Cardiac muscle cell (in vitro differentiated cells and primary cell): ENCODE measurements at places on chromosomes 5 and 9.
A peak's percentile ranks its signal among the peaks of the same experiment; 100 is the strongest.

DNA sequence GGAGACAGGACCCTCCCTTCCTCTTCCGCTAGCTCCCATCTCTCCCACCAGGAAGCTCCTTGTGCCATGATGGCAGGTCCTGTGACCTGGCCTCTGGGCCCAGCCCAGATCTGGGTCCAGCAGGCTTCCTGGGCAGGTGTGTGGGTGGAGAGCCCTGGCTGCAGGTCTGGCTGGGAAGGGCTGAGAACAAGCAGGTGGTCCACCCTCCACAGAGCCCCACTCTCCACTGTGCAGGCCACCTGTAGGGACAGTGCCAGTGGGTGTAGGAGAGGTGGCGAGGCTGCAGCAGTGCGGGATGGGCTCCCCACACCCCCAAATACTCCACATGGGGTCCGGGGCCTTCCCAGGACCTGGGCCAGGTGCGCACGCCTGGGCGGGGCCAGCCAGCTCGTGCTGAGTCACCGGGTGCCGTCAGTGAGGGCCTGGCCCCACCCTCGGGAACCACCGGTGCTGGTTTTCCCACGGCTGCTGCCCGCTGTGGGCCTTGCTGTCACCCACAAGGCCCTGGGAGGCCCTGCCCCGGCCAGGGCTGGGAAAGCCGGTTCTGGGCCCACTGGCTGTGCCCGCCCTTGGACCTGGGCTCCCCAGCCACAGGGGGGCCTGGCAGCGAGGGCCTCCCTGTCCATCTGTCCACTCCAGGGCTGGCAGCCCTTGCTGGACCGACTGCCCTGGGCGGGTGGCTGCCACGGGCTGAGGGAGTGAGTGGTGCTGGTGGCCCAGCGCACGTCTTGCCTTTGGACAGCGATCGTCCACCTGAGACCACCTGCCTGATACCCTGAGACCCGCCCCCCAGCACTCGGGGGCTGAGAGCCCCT lies 9.3 kb upstream of the NRARP start:
- no peak overlapping the region for H3K4me3 ChIP-seq
- no peaks in the 10 kb centered on the region for H3K27me3 ChIP-seq
- DNase-seq: no peak
- peaks cover 21% of the 10 kb centered on the region for H3K4me1 ChIP-seq

DNA sequence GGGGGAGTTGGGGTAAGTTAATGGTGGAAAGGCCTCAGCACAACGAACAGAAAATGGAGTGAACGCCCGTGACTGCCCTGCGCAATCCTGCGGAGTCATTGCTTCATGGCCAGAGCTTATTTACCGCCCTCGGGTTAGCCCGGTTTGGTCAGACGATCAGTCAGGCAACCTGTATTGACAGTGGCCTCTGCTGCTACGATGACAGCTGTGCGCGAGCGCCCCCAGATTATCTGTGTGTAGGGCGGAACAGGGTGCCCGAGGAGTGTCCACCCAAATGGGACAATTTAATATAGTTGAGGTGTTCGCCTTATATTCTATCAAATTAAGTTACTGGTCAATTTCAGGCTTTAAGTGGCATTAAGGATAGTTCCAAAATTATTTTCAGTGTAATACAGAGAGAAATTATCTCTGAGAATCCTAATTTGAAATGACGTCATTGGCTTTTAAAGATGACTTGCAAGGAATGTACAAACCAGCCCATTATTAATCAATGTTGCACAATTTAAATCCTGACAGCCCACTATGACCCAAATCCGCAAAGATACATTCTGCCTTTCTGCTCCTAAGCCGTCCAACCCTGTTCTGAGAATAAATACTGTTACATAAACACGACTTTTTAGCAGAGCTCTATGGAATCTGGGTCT lies 879 bp upstream of the UBQLN1 start:
- H3K4me3 ChIP-seq: peak overlapping the region; percentile 92
- no peaks in the 10 kb centered on the region for H3K4me1 ChIP-seq
- DNase-seq: peak; percentile 65
- H3K36me3 ChIP-seq: no peaks in the 10 kb centered on the region

DNA sequence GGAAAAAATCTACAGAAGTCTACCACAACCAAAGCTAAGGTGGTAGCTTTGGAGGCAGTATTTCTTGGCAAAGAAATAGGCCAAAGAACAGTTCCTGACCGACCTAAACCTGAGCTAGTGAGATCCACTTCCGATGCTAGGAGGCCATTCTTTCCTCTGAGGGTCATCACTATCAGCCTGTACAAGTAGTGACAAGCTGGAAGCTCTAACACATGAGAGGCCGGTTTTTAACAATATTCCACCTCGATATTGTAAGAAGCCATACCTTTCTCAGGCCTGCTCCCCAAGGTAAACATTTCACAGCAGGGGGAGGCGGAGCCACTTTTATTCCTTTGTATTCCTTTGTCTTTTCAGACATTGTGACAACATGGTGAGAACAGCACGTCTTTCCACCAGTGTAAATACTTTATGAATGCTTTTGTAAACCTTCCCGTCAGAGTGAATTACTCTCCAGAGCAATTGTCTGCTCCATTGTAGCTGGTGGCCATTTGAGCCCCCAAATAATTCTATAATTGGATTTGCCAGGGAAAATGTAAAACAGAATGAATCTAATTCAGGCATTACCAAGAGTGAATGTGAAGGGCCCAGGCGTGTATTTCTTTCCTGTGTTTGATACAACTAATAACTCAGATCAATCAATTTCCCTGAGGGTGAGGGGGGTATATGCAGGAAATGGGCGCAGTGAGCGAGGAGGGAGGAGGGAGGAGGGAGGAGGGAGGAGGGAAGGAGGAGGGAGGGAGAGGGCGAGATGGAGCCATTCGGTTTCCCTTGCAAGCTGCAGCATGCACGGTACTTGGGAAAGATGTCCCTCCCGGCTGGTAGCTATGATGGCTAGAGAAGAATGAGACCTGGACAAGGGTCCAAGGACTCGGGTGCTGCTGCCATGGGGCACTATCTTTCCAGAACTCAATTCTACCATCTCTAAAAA lies 166.6 kb downstream of the CDK5RAP2 start:
- H3K36me3 ChIP-seq: peaks cover 5% of the 10 kb centered on the region
- no peaks in the 10 kb centered on the region for H3K4me1 ChIP-seq
- H3K4me3 ChIP-seq: no peak overlapping the region
- no peaks in the 10 kb centered on the region for H3K27me3 ChIP-seq

DNA sequence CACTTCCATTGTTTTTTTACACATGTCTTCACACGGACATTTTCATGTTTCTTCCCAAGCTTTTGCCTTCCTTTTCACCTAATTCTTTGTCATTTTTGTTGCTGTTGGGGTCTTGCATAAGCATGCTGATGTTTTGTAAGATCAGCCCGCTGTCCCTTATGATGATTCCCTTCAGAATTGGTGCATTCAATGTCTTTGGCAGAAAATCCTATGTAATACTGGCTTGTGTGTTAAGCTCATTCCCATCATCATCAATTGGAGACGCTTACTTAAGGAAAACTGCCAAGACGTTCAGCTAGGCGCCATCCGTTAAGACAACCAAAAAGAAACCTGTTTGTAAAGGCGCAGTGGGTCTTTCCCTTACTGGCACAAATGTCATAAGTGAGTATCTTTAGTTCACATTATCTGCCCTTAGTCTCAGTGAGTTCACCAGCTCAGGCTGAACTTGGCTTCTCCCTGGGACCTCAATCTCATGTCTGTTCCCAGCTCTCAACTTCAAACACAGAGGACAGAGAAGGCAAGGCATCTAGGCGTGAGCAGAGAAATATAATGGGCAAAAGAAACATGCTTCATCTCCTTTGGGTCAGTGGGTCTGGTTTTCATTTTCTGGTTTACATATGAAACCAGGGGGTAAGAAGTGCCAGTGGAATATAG lies 97.9 kb downstream of the EFNA5 start:
- no peak overlapping the region for H3K27ac ChIP-seq
- H3K27me3 ChIP-seq: no peaks in the 10 kb centered on the region
- no peak for DNase-seq
- peaks cover 24% of the 10 kb centered on the region for H3K4me1 ChIP-seq
- no peaks in the 10 kb centered on the region for H3K36me3 ChIP-seq

DNA sequence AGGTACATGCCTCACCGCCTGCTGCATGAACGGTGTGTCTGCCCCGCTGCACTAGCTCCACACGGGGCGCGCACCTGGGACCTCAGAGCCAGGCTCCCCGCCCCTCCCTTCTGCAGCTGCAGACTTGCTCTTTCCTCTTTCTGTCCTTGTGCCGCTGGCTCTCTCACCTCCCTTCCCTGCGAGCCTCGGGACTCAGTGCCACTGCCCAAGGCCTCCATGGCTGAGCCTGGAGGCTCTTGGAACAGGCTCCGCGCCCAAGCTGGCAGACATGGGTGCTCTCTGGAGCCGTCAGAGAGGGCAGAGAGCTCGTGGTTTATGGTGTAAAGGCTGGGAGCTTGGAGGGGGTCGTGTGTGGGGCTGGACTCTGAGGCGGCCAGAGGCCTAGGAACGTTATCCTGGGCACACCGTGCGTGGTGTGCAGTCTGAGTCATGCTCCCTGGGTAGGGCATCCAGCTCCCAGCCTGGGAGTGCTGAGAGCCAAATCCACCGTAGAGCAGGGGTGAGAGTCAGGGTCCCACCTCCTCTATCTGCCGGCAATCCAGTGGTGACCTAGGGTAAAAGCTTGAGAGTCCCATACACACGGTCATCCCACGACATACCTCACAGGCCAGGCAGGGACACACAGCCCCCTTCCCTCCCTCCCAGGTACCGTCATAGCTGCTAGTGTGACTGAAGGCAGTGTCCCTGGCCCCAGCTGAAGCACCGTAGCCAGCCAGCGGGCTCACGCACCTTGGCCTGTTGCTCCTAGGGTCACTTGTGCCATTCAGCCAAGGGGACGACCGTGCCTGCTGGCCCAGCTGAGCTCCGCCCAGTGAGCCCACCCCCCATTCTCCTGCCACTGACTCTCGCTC lies 22.4 kb downstream of the GOLGA2 start:
- H3K27me3 ChIP-seq: no peaks in the 10 kb centered on the region
- H3K4me3 ChIP-seq: no peak overlapping the region
- H3K4me1 ChIP-seq: no peaks in the 10 kb centered on the region
- no peak overlapping the region for H3K27ac ChIP-seq

GRCh38 chr9:23322392-23322791 lies 503.6 kb downstream of the ELAVL2 start:
- H3K4me3 ChIP-seq: no peak overlapping the region
- H3K27me3 ChIP-seq: no peaks in the 10 kb centered on the region
- H3K27ac ChIP-seq: no peak overlapping the region

- H3K4me1 ChIP-seq: peaks cover 16% of the 10 kb centered on the region
- no peak overlapping the region for H3K4me3 ChIP-seq
- no peak overlapping the region for H3K27ac ChIP-seq
- peaks cover 93% of the 10 kb centered on the region for H3K27me3 ChIP-seq
Measured at GRCh38 chr5:135480511-135480910, 28.4 kb upstream of the TIFAB start.
